IPS DF 6.9 (cell line): ENCODE measurements at places on chromosomes 12 and 14.

- no peak for DNase-seq
- no peaks in the 10 kb centered on the region for H3K27me3 ChIP-seq
- peaks cover 6% of the 10 kb centered on the region; the same call in 1 of the 2 replicates for H3K36me3 ChIP-seq
- H3K4me3 ChIP-seq, result peak overlapping the region; percentile 98
- 0 out of 2 replicates have a peak, but pooled peaks cover 1% of the 10 kb centered on the region for H3K4me1 ChIP-seq
These were observed 545 bp downstream of the CPSF2 start for GRCh38 chr14:92122351-92122677.

DNA sequence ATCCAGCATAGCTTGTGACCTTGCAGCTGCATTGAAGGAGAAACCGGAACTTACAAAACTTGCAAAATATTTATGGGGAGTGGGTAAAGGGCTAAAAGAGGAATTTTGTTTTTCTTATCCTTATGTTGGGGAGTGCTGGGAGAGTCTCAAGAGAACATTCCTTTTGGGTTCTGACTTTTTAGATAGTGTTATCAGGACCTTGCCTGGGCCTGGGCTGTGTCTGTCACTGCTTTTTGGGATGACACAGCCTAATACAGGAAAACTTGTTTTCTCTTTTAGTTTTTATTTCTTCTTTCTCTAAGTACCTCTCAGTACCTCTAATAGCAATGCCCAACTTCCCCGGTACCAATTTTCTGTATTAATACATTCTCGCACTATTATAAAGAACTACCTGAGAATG, 850.6 kb downstream of the RPS29 start:
- no peak overlapping the region for H3K4me3 ChIP-seq
- H3K4me1 ChIP-seq, result no peaks in the 10 kb centered on the region
- H3K27me3 ChIP-seq, result no peaks in the 10 kb centered on the region
- H3K27ac ChIP-seq, result no peak overlapping the region
- H3K36me3 ChIP-seq, result no peaks in the 10 kb centered on the region

DNA sequence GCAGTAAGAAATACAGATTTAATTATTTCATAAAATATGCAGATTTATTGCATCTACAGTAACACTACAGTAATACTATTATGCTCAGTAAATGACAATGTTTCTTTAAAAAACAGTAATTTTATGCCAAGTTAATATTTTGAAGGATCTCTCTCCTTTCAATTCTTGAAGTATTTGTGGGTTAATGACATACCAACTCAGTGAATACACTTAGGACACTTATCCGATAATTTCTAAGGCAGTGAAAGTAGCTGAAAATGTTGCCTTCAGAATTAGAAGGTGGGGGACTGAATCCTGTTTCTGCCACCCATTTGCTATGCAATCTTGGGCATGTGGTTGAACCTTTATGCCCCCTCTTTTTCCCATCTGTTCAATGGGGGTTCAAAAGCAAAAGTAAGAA, 24.8 kb upstream of the IFNG-AS1 start:
- no peaks in the 10 kb centered on the region for H3K4me1 ChIP-seq
- DNase-seq, result no peak
- H3K27ac ChIP-seq, result no peak overlapping the region
- H3K36me3 ChIP-seq, result no peaks in the 10 kb centered on the region
- no peaks in the 10 kb centered on the region for H3K27me3 ChIP-seq

DNA sequence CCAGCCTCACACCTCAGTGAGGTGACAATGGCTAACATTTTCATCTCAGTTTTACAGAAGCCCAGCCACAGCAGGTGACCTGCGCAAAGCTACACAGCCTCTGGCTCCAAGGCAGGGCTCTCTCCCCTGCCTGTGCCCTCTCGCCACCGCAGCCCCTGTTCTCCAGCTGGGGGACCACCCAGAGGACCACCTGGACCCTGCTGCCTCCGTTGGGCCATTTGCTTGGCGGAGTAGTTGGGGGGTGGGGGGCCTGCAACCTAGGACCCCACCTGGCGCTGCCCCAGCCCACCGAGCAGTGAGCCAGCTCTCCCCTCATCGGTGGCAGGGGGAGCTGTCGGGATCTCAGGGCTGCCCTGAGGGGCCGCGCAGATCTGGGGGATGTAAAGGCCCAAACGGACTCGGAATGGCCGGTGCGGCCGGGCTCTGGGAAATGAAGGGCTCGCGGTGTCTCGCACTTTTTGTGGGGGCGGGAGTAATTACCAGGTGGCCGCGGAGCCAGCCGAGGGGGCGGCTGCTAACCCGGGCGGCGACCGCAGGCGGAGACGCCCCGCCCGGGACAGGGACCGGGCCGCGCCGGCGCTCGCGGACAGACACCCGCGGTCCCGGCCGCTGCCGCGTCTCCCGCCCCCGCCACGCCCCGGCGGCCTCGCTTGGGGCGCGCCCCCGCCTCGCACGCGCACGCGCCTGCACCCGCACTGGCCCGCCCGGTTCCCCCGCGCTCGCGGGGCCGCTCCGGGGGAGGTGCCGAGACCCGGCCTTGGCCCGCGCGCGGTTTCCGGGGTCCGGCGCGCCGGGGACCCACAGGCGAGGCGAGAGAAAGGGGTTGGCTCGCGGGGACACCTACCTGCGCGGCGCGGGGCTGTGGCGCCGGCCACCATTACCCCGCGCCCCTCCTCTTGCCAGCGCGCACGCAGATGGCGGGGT, 8.6 kb upstream of the GPR68 start:
- no peaks in the 10 kb centered on the region for H3K36me3 ChIP-seq
- peaks cover 5% of the 10 kb centered on the region; the same call in 1 of the 2 replicates for H3K4me1 ChIP-seq
- no peaks in the 10 kb centered on the region for H3K27me3 ChIP-seq
- peak overlapping the region; percentile 71 for H3K4me3 ChIP-seq
- H3K27ac ChIP-seq, result no peak overlapping the region
- no peak for DNase-seq

DNA sequence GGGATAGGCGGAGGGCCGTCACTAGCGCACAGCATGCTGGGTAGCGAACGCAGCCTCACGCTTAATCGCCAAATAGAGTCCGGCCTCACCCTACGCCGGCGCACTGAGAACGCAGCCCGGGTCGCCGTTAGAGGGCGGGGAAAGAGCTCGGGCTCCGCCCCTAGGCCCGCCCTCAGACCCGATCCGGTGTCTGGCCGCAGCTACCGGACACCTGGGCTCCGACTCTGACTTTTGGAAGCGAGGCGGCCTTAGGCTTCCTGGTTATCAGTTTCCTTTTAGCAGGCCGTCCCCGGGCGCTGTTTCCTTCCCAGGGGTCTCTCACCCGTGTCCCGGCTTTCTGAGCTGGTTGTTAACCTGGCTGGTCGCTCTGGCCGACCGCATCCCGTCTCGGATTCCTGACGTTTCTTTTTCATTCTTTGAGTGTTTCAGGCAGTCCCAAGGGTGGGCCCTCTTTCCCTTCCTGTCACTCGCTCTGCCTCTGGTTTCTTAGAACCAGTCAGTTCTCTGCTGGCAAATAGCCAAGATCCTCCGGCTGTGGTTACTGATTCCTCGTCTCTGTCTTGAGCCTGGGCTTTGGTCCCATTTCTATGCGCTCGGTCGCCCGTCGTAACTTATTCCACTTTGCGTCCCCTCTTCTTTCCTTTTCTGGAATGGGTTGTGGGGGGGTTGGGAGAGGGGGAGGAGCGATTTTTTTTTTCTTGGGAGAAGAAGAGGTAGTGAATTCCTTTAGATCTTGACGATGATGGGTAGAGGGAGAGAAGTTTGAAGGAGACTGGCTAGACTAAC, 464 bp upstream of the STRN3 start:
- no peaks in the 10 kb centered on the region for H3K27me3 ChIP-seq
- no peaks in the 10 kb centered on the region for H3K36me3 ChIP-seq
- peak; percentile 97 for DNase-seq
- no peaks in the 10 kb centered on the region for H3K4me1 ChIP-seq
- peak overlapping the region; percentile 99; the same call in 1 of the 2 replicates for H3K4me3 ChIP-seq
- no peak overlapping the region for H3K27ac ChIP-seq

DNA sequence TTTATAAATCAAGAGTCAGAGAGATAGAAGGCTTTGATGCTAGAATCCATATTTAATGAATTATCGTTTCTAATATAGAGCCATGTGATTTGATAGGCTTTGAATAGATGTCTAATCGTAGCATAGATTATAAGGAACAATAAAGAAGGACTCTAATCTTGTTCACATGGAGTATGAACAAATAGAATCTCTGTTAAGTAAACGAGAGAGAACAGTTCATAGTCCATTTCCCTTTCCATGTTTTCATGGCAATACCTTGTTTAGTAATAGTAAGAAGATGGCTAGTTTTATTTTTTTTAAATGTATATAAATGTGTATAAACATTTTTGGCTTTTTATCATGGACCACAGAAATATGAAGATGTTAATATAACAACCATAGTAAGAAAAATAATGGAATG, 32.3 kb upstream of the RAD51AP1 start:
- no peaks in the 10 kb centered on the region for H3K4me1 ChIP-seq
- DNase-seq, result no peak
- no peak overlapping the region for H3K27ac ChIP-seq
- H3K27me3 ChIP-seq, result no peaks in the 10 kb centered on the region

- H3K4me1 ChIP-seq, result no peaks in the 10 kb centered on the region
- DNase-seq, result no peak
- H3K27me3 ChIP-seq, result no peaks in the 10 kb centered on the region
- H3K36me3 ChIP-seq, result no peaks in the 10 kb centered on the region
- H3K27ac ChIP-seq, result no peak overlapping the region
These were observed 304.7 kb downstream of the SSPN start for GRCh38 chr12:26499979-26500640.

DNA sequence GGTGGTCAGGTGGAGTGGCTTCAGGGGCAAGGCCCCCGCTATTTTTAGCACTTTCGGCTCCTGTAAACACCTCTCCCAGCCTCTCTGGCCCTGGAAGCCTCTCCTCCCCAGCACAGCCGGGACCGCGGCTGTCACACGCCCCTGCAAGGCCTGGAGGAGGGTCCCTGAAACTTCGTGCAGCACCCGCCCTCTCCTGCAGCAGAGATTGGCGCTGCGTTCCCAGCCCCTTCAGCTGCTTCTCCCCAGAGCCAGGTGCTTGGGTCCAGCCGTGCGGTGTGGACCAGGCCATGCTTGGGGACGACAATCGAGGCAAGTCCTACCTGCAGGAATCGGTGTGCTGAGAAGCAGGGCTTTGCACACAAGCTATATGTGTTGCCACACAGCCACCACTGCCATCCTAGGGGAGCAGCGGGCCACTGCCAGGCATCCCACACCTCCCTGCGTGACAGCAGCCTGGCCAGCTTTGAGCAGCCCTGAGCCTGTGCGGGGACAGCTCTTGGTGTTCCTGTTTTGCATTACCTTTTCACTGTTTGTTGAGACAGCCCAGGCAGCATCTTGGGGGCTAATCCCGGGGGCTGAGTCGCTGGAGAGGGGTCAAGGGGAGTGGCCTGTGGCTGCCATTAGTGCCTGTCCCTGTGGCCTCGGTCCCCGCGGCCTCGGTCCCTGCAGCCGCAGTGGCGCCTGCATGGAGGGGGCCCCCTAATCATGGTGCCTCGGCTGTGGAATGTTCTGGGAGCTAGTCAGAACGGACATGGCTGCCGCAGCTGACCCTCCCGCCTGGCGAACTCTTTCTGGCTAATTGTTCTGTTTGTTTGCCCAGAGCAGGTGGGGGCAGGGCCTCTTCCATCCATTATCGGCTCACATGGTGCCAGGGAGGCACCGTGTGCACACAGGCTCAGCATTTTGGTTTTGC, 27.6 kb upstream of the TRAF3 start:
- H3K27me3 ChIP-seq, result no peaks in the 10 kb centered on the region
- no peak for DNase-seq
- no peak overlapping the region for H3K4me3 ChIP-seq
- no peak overlapping the region for H3K27ac ChIP-seq

DNA sequence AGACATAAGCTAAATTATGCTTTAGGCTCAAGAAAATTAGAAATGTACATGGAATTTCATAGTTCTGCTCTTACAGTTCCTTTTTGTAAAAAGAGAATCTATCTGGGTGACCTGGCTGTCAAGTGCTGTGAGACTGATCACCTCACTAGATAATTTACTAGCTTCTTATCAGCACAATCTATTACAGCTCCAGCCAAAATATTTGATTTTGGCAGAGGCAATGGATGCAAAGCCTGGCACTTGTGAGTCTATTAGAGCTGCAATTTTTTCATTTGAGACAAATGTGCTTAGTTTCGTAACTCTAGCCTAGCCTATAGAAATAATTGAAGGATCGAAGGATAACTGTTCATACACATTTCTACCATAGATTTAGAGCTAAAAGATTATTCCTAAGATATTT, 927.5 kb downstream of the SLC6A15 start:
- H3K27ac ChIP-seq, result no peak overlapping the region
- no peak for DNase-seq
- H3K4me1 ChIP-seq, result no peaks in the 10 kb centered on the region
- H3K4me3 ChIP-seq, result no peak overlapping the region
- H3K27me3 ChIP-seq, result no peaks in the 10 kb centered on the region

DNA sequence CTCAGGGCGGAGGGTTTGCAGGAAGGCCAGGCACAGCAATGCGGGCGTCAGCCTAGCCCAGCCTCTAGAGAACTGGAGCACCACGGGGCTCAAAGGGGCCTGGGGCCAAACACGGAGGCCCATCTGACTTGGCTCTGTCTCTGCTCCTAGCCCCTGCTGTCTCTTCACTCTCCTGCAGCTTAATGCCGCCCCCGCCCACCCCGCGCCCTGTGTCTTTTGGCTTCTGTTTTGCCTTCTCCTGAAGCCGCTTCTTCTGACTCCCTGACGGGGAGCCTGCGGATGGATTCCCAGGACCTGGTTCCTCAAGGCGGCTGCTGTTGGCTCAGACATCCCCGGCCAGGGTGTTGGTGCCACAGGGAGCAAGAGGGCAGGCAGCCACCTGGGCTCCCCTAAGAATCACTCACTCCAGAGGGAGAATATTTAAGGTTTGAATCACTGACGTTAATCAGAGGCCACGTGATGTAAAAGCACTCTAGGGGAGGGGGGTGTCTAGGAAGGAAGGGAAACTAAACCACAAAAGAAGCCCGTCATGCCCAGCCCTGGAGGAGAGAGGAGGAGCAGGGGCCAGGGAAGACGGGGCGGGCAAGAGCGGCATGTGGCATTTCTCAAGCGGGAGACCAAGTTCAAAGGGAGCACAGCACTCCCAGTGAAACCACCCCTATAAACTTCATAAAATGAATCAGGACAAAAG, 36.9 kb upstream of the PRMT8 start:
- H3K27me3 ChIP-seq, result no peaks in the 10 kb centered on the region
- no peak for DNase-seq
- H3K27ac ChIP-seq, result no peak overlapping the region

GRCh38 chr12:19369691-19370148, 69.6 kb upstream of the AEBP2 start:
- H3K36me3 ChIP-seq, result peaks cover 9% of the 10 kb centered on the region
- H3K4me1 ChIP-seq, result no peaks in the 10 kb centered on the region
- no peak overlapping the region for H3K27ac ChIP-seq
- no peak for DNase-seq
- no peaks in the 10 kb centered on the region for H3K27me3 ChIP-seq
- H3K4me3 ChIP-seq, result no peak overlapping the region

DNA sequence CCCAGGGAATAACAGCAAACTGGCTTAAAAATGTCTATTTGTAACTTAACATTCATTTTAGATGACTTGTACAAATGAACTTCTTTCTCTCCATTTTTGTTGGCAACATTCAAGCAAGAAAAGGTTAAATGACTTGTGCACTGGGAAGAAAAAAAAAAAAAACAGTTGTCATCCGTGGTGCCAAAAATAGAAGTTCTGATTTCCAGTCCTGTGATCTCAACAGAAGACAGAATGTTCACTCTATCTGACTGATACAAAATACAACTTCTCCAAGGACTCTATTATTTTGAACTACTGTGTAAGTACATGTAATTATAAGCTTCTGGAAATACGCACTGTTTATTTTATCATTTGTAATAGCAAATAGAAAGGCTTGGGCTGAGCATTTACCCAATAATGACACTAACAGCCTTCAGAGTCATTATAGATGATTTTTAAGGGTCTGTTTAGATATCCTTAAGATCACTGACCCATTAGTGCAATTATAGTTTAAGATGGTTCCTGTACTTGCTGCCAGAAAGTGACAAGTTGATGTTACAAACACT, 59.9 kb downstream of the LIN7A start:
- no peaks in the 10 kb centered on the region for H3K4me1 ChIP-seq
- no peaks in the 10 kb centered on the region for H3K36me3 ChIP-seq
- no peak overlapping the region for H3K27ac ChIP-seq
- no peaks in the 10 kb centered on the region for H3K27me3 ChIP-seq
- DNase-seq, result no peak
